ENCODE measurements at places on chromosomes 12 and 14. TPM values are rescaled to one million over a fixed set of nuclear protein-coding genes. Genes with fewer than 3 reads are reported as not detected.

CHURC1 gene
- 83.6 TPM for polyA plus RNA-seq

PIK3C2G gene
- polyA plus RNA-seq, result not detected

TNFAIP2 gene
- polyA plus RNA-seq, result not detected

RTN1 gene
- 0.24 TPM for polyA plus RNA-seq

FSCB gene
- not detected for polyA plus RNA-seq

LRRC10 gene
- not detected for polyA plus RNA-seq

NR1H4 gene
- not detected for polyA plus RNA-seq

CEP128 gene
- polyA plus RNA-seq, result 2.8 TPM

ITGA5 gene
- polyA plus RNA-seq, result 1.6 TPM

DTX1 gene
- 0.61 TPM for polyA plus RNA-seq

RERG gene
- not detected for polyA plus RNA-seq

RNASE13 gene
- polyA plus RNA-seq, result not detected

MANSC4 gene
- polyA plus RNA-seq, result 0.45 TPM

EVL gene
- polyA plus RNA-seq, result 73.3 TPM

STON2 gene
- 0.69 TPM for polyA plus RNA-seq

DAO gene
- not detected for polyA plus RNA-seq

SDS gene
- not detected for polyA plus RNA-seq

KRT3 gene
- not detected for polyA plus RNA-seq

LBHD2 gene
- not detected for polyA plus RNA-seq

CFAP54 gene
- 0.13 TPM for polyA plus RNA-seq

OR4K14 gene
- not detected for polyA plus RNA-seq

ATP2B1 gene
- polyA plus RNA-seq, result 102 TPM

STXBP6 gene
- polyA plus RNA-seq, result not detected

DACT1 gene
- 0.25 TPM for polyA plus RNA-seq

TMEM30B gene
- polyA plus RNA-seq, result 0.33 TPM

PTPN6 gene
- 1,038 TPM for polyA plus RNA-seq

PLXNC1 gene
- 6.6 TPM for polyA plus RNA-seq

KCNC2 gene
- polyA plus RNA-seq, result not detected

CCDC196 gene
- polyA plus RNA-seq, result not detected

DHRS2 gene
- polyA plus RNA-seq, result not detected

RBP5 gene
- polyA plus RNA-seq, result not detected

IL23A gene
- polyA plus RNA-seq, result 12.4 TPM

PLD4 gene
- 103 TPM for polyA plus RNA-seq

GPR132 gene
- 37.2 TPM for polyA plus RNA-seq

ERC1 gene
- 16.5 TPM for polyA plus RNA-seq

ZNF891 gene
- 0.63 TPM for polyA plus RNA-seq

BRI3BP gene
- polyA plus RNA-seq, result 5.9 TPM

DIO3 gene
- not detected for polyA plus RNA-seq
